Left lobe of liver (tissue), 2 donors: ENCODE measurements at places on chromosomes 16 and 17. TPM values are rescaled to one million over a fixed set of nuclear protein-coding genes. Genes with fewer than 3 reads are reported as not detected.

The EPX gene
- total RNA-seq, result not detected

DNA sequence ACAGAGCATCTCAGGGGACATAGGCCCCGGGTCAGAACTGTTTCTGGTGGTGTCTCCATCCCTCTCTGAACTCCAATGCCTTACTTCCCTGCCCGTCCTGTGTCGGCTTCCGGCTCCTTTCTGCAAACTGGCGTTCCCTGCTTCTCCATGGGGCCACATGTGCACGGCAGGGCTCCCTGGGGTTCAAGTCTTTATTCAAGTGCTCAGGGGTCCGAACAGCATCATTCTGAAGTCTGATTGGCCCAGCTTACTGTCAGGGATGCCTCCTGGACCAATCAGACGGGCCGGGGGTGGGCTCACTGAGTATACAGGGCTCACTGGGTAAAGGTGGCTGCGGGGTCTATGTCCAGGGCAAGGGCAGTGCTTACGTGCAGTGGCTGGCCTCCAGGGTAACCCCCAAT lies 17.1 kb downstream of the C16orf82 start:
- no peak for DNase-seq

GRCh38 chr17:38669520-38669919 lies 5.2 kb downstream of the EPOP start:
- no peak for DNase-seq

The CDRT15L2 gene
- not detected for total RNA-seq

- DNase-seq, result no peak
Measured at GRCh38 chr17:550463-551180, 164.0 kb downstream of the VPS53 start.

- DNase-seq, result no peak
Measured at GRCh38 chr17:56144223-56144622, 9.1 kb upstream of the ANKFN1 start.

The MPP3 gene
- 2.0 TPM for total RNA-seq

DNA sequence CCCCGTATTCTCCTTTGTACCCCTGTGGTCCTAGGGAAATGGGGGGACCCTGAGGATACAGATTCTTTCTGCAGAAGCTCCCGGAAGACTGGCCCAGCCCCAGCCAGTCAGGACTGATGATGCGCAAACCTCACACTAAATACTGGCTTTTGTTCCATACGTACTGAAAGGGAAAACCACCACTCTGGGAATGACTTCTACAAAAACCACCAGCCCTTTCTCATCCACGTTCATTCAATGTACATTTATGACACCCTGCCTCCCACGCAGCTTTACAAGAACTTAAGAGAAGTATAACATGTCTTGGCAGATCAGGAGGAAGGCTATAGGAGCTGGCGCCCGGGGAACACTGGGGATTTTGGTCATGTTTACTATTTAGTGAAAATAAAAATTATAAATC lies 70.6 kb downstream of the MARCHF10 start:
- no peak for DNase-seq

DNA sequence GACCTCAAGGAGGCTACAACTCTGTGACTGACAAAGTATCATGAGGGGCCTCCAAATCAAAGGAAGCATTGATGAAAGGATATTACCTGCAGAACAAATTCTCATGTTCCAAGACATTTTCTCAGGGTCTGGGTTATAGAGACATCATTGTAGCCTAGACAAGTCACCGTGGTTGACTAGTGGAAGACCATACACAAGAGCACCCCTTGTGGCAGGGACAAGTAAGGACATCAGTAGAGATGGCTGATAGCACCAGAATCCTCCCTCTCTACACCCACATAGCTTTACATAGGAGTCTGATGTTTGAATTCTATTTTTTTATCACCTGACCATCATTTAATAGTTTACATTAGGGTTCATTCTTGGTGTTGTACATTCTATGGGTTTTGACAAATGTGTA lies 32.5 kb upstream of the CDH8 start:
- DNase-seq, result no peak

The TEKT1 gene
- not detected for total RNA-seq

DNA sequence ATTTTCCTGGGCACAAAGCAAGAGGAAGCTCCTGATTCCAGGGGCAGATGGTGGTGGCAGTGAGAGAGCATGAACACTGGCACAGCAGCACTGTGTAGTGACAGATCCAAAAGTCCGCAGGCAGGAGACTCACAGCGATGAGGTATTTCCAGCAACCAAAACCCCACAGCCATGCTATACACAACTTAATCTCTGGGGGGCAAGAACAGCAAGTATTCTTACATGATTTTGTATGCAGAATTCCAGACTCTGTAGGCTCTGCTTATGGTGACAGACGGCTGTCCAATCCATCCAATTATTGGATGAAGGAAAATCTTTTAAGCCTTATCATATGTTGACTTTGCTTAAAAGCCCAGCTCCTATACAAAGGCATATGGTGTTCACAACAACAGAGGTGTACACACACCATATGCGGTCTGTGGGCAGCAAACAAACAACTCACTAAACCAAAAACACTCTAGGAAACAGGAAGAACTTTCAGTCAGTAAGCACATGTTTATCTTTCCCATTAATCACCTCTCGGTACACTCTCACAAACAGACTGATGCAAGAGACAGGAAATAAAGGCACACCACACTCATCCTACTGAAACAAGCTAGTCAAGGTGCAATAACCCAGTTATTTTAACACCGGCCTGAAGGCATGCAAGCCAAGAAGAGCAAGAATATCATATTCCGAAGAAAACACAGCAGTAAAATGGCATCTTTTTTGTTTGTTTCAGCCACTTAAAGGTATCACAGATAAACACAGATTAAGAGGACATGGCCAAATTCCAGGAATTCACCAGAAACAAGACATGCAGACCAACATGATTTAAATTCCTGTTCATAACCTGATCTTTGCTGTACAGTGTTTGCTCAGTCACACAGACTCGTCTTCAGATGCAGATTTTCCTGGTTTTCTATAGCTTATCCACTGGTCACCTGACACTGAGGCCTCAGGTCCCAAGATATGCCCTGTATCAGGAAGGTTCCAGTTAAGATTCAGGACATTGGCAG lies 47.8 kb downstream of the ERN1 start:
- DNase-seq, result no peak

GRCh38 chr17:69560987-69561441 lies 146.5 kb downstream of the MAP2K6 start:
- DNase-seq, result no peak

DNA sequence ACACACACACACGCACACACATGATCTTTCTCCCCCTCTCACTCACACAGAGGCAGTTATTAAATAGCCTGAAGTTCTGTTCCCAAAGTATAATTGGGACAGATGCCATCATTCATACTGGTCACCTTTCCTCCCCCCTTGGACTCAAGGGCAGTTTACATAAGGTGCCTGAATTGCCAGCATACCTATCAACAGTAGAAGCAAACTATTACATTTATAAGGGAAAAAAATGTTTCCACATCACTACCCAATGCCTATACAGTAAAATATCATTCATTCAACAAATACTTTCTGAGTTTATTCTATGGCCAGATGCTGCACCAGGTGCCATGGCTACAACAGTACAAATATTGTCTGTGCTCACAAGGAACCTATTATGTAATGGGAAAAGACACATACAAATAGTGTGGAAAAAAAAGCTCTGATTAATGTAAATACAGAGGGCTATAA lies 6.3 kb downstream of the CNTD1 start:
- DNase-seq, result no peak

DNA sequence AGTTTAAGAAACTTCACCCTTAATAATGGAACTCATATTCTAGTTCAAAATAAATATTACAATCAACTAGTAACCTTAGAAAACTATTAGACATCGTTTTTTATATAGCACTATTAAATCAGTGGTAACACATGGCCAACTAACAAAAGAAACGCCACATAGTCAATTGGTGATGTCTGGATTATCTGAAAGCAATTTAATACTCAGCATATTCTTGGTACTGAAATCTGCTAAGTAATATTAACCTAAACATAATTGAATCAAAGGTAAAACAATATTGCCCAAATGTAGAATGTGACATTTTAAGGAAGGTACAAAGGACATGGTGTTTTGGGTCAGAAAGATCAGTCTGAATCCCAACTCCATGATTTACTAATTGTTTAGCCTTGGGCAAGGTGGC lies 11.1 kb upstream of the RSL1D1 start:
- DNase-seq, result no peak

The PNPO gene
- total RNA-seq, result 128 TPM

DNA sequence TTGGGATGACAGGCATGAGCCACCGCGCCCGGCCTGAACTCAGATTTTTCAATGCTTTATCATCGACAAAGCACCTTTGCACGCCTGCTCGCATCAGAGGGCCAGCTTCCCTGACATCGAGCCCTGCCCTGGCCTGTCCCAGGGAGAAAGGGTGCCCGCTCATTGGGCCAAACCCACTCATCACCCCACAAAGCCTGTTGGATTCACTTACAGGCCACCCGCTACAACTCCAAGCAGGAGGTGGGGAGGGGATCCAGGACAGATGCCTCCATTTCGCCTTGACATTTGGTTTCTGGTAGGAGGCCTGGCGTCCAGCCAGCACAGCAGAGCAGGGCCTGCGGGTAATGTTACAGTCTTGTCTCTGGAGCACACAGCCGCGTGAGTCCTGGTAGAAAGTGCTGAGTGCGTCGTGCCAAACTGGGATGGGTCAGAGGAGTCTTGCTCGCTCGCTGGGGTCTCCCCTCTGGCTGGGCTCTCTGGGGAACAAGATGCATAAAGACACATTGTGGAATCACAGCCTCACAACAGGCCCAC lies 19.8 kb downstream of the SMTNL2 start:
- DNase-seq, result no peak

The NCOR1 gene
- 58.1 TPM for total RNA-seq

DNA sequence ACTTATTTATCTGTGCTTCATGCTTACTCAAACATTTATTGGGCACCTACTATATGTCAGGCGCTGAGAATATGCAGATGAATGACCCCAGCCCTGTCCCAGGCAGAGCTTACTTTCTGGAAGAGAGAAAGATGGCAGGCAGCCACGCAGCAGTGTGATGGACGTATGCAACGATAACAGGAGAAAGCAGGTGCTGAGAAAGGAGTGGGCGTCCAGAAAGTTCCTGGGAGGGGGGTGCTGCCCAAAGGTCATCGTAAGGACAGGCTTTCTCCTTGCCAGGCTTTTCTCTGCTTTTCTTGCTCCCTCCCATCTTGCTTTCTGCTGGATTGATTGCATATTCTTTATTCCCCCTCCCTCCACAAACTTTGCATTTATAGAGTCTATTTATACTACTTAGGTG lies 124.5 kb downstream of the GAS7 start:
- DNase-seq, result no peak

- no peak for DNase-seq
Measured at GRCh38 chr17:13636951-13637350, 35.2 kb upstream of the HS3ST3A1 start.

The ZNF319 gene
- 3.6 TPM for total RNA-seq

The CCL5 gene
- 0.48 TPM for total RNA-seq

The TUBG2 gene
- 7.6 TPM for total RNA-seq

- no peak for DNase-seq
Measured at GRCh38 chr17:81716674-81716996, 4.6 kb downstream of the SLC25A10 start.

DNA sequence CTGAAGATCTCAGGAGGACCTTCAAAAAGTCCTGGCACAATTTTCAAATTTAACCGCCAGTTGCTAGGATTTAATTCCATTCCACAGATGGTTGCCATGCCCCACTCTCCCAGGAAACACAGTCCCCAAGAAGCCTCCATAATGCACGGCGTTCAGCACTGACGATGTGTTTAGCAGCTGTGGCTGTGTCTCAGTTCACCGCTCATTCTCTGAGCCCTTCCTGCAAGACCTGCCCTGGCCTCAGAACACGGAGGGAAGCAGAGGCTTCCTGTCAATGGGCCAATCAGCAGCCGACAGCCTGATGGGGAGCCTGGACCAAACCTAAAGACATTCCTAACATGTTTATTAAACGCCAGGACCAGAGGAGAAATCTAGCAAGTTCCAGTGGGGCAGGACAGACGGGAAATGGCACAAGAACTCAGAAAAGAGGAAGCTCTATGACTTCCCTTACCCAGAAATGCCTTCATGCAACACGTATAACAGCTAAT lies 4.9 kb downstream of the MYLK3 start:
- DNase-seq, result no peak
